GM23248 (cell line): ENCODE measurements at places on chromosomes 7 and 10. TPM values are rescaled to one million over a fixed set of nuclear protein-coding genes. Genes with fewer than 3 reads are reported as not detected.
A peak's percentile ranks its signal among the peaks of the same experiment; 100 is the strongest.

- DNase-seq = no peak
Measured at GRCh38 chr7:139845443-139845805, 16.4 kb downstream of the TBXAS1 start.

DNA sequence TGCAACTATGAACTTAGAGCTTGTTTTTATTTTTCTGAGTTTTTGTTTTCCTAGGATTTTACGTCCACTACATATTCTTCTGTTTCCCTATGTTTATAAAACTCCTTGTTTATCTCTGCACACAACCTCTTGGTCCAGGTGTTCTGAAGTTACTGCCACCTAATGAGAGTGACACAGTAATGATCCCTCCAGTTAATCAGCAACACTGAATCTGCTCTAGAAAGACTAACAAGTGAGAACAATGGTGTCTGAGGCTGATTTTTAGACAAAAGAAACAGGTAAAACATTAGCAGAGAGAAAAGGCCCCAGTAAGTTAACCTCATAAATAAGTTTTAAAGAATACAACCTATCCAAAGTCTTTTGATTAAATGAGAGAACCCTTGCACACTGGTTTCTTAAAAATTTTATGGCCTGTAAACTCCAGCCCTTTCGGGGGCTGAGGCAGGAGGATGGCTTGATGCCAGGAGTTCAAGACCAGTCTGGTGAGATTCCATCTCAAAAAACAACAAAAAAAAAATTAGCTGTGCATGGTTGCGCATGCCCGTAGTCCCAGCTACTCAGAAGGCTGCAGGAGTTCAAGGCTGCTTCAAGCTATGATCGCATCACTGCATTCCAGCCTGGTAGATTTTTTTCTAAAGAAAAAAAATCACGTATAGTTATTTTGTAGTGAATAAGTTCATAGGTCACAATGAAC lies 397.6 kb downstream of the MAGI2 start:
- DNase-seq = no peak

GRCh38 chr10:103440416-103440815 lies 11.8 kb downstream of the CALHM2 start:
- no peak for DNase-seq

GRCh38 chr7:46178661-46179060 lies 257.6 kb upstream of the IGFBP3 start:
- DNase-seq = peak; percentile 84

FAM53B gene
- total RNA-seq = 10.1 TPM in 2 replicates

SHTN1 gene
- total RNA-seq = 0.86 and 1.6 TPM in 2 replicates

ALOX5 gene
- total RNA-seq = not detected in 2 replicates

GRCh38 chr7:139897422-139898090 lies 68.5 kb downstream of the TBXAS1 start:
- peak; percentile 30 for DNase-seq

TMEM213 gene
- not detected in 2 replicates for total RNA-seq

RBM20 gene
- total RNA-seq = 0.13 TPM in 1 of 2 replicates, not detected in the other

SPDYE2 gene
- not detected in 2 replicates for total RNA-seq

DNA sequence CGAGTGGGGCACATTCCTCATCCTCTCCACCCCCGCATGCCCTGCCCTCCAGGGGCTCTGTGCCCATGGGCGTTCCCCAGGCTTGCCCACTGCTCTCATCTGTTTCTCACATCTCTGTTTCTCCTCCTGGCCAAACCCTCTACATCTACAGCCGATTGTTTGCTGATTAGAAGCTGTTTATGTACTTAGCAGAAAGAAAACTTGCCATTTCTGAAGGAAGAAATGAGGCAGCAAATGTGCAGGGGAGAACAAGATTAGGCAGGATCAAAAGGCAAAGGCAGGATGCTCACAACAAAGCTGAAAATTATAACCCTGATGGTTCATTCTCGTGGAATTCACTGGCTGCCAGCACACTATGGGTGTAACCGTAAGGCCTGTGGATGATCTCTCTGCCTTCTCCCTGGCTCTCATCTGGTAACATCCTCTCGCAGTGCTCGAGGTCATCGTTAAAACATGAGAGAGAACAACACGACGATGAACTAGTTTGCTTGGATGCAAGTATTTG lies 111.6 kb upstream of the KLF14 start:
- peak; percentile 97 for DNase-seq

GRCh38 chr7:93719546-93719945 lies 145.0 kb upstream of the CALCR start:
- DNase-seq = peak; percentile 62

GRCh38 chr10:72665925-72666324 lies 26.0 kb upstream of the MCU start:
- DNase-seq = peak; percentile 72

GRCh38 chr10:128763588-128763987 lies 637.4 kb upstream of the MKI67 start:
- no peak for DNase-seq

FKBP9 gene
- total RNA-seq = 555 and 556 TPM in 2 replicates

PWWP2B gene
- 2.4 and 5.8 TPM in 2 replicates for total RNA-seq

- DNase-seq = no peak
Measured at GRCh38 chr7:22601003-22601402, 101.0 kb upstream of the STEAP1B start.

DNA sequence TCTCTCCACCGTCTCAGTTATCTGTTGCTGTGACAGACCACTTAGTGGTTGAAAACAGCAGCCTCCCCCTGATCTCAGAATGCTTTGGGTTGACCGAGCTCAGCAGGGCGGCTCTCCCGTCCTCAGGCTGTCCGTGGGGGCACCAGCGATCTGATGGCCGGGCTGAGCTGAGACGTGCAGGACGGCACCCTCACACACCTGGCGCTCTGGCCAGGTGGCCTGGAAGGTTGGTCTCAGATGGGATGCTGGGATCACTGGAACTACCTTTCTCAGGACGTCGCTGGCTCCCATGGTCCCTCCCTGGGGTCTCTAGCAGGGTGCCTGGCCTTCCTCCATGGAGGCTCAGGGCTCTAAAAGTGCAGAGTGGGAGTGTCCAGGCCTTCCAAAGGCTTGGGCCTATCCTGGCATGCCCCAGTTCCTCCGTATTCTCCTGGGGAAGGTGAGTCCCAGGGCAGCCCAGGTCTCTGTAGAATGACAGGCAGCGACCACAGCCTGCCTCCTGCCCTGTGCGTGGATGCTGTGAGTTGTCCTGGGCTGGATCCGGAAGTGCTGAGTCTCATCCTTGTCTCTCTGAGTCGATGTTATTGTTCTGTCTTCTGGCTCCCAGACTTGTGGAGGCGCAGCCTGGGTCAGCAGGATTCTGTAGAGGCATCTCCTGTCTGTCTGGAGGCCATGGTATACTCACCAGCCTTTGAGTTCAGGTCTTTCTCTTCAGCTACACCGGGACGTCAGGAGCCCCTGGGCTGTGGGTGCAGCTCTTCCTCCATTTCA lies 12.2 kb upstream of the PWWP2B start:
- peak; percentile 27 for DNase-seq

DNA sequence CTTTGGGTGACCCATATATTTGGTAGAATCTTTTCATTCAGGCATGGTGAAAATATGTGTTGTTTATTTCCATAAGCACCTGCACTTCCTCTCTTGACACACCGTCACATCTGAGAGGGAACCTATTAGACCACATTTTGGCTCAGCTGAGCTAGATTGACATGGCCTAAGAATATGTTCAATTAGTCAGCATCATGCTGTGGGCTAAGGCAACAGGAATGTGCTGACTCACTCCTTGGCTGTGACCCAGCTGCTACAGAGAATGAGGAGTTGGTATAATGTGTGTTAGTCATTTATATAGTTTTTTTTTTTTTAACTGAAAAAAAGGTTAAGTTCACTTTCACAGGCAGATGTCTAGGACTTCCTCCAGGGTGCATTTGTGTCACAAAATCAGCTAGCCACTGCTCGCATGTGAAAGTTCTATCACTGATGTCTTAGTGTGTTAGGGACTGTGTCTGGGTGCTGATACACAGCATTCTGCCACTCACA lies 180.6 kb downstream of the SEMA3E start:
- DNase-seq = peak; percentile 94

DNA sequence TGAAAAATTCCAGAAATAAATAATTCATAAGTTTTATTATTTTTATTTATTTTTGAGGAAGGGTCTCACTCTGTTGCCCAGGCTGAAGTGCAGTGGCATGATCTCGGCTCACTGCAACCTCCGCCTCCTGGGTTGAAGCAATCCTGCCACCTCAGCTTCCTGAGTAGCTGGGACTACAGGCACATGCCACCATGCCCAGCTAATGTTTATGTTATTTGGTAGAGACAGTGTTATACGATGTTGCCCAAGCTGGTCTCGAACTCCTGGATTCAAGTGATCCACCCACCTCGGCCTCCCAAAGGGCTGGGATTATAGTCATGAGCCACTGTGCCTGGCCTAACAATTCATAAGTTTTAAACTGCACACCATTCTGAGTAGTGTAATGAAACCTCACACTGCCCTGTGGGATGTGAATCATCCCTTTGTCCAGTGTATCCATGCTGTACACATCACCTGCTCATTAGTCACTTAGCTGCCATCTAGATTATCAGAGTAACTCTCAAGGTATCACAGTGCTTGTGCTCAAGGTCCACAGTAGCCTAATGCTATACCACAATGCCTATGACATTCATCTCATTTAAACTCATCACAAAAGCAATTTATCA lies 17.9 kb downstream of the RTKN2 start:
- peak; percentile 81 for DNase-seq

CLCN1 gene
- not detected in 2 replicates for total RNA-seq

AFAP1L2 gene
- total RNA-seq = not detected in 2 replicates

KCND2 gene
- total RNA-seq = 1.5 and 2.7 TPM in 2 replicates

EIF4EBP2 gene
- total RNA-seq = 32.0 and 34.8 TPM in 2 replicates

OR6V1 gene
- not detected in 2 replicates for total RNA-seq

DNA sequence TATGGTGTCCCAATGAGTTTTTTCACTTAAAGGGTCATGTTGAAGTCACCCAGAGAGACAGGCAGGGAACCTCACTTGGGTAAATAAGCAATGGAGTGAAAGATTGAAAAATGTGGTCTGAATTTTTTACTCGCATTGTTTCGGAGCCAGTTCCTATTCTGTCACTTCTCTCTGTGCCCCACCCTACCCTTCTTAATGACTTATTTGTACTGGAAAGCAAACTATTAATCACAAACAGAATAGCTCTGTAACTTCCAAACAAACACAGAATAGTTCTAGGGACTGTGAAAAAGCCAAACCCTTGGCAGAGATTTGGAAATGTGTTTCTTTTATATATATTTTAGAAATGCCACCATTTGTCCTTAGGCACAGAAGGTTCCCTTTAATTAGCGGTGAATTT lies 76.0 kb downstream of the LRMDA start:
- no peak for DNase-seq
